ENCODE measurements at places on chromosomes 11 and 22.

GRCh38 chr11:13384908-13385640 lies 77.9 kb downstream of the BTBD10 start:
- DNase-seq, result peak; percentile 12

- no peak for DNase-seq
Observed at GRCh38 chr11:118604566-118604965, 2.8 kb upstream of the PHLDB1 start.

GRCh38 chr22:37100589-37101127 lies 8.9 kb downstream of the TMPRSS6 start:
- DNase-seq, result peak; percentile 42

DNA sequence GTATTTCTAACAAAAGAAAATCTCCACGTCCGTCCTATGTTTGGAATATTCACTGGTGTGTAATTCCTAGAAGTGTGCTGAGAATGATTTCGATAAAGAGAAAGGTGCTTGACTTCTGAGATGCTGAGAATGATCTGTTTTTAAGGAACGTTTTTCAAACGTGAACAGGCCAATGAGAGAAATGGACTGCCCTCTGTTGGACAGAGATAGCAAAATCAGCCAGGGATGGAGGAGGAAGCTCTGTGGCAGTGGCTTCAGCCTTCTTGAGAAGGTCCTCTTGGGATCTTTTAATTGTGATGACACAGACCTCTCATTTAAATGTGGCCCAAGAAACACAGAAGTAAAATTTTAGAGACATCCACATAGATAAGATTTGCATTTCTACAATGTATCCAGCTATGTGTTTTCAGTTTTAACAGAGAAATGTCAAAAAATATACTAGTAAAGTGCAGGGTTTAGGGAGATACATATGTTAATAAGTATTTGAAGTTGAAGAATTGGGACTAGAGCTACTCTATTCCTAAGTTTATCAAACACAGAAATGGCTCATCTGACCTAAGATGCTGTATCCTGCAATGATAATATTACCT lies 84.0 kb upstream of the RCN1 start:
- DNase-seq, result peak; percentile 20

- DNase-seq, result no peak
Observed at GRCh38 chr11:102760344-102761035, 19.9 kb downstream of the MMP10 start.

- DNase-seq, result no peak
Observed at GRCh38 chr11:88377646-88378045, 40.1 kb upstream of the CTSC start.

DNA sequence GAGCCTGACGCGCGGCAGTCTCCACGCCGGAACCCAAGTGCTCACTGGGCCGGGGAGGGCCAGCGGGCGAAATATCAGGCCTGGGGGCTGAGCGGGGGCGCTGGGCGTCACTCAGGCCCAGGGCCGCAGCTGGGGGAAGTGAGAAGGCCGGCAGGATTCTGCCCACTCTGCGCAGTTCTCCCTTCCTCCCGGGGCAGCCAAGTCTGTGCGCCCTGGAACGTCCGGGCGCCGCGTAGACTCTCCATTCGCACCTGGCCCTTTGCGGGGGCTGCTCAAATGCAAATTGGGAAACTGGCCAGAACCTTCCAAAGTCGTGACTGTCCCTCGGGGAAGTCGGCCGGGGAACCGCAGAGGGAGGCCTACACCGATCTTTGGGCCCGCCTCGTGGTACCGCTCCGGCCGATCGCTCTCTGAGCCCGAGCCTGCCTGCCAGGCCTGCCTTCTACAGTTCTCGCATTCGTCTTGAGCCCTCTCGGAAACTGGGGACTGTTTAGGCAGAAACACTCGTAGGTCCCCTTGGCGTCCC lies 2.2 kb upstream of the SLC6A5 start:
- no peak for DNase-seq

DNA sequence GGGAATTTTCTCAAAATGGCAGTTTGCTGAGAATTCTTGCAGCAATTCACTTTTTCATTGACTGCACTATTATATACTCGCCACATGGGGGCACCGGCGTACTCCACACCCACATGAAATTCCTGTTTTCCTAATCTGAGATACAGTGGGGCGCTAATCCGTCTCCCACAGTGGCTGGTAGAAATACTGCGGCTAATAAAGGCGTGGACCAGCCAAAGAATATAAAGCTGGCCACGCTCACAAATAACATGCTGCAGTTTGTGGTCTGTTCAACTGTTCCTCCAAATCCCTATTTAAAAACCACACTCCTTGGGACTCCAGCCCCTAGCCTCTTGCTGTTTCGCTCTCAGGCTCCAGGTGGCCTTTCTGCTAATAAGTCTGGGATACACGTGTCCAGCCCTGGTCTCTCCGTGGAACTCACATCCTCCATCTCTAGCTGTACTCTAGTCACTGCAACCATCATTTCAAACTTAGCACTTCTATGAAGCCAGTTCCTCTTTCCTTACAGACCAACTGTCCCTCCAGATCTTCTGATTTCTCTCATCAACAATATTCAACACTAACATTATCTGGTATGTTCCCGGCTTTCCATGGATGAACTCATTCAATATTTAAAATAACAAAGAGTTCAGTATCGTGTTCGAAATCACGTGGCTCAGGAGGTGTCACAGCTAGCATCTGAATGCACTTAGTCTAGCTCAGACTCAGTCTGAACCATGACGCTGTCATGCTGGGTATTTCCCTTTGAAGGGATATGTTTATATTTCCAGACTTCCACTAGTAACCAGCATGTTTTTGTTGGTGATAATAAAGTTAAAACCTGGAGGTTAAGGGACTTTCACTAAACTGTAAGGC lies 22.0 kb downstream of the TBRG1 start:
- peak; percentile 20 for DNase-seq

DNA sequence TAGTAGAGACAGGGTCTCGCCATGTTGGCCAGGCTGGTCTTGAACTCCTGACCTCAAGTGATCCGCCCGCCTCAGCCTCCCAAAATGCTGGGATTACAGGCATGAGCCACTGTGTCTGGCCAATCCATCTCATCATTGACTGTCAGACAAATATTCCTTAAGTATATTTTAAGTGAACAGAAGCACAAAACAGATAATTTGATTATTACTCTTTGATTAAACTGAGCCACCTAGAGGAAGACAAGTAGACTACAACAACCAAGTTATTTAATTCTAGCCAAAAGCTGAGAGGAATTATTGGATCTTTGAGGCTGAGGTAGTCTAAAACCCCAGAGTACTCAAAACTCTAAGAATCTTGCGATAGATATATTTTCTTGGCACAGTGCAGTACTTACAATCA lies 1.2 kb downstream of the ACRV1 start:
- no peak for DNase-seq

DNA sequence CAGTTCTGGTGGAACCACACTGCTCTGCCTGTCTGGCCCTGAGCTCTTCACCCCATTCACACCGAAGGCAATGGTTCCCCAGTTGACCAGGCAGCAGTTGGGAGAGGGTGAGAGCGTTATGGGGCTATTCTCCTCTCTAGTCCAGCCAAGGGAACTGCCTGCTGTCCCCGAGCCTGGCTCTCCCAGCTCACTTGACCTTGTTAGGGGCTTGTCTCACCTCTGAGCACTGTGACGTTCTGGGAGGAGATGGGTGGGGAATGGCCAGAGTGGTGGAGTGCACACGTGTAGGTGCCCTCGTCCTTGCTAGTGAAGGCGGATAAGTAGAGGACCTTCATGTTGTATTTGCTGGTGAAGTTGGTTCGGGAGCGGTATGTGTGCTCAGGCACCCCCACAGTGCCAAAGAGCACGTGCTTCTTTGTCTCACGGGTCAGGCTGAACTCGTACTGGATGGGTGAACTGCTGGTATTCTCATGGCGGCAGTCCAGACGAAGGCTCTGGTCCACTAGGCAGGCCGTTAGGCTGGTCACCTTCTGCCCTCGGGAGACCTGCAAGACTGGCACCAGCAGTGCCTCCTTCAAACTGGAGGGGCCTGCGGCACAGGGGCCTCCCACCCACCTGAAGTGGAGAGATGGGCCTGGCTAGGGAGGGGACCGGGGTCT lies 3.0 kb downstream of the THY1 start:
- no peak for DNase-seq

GRCh38 chr11:88402784-88403183 lies 65.2 kb upstream of the CTSC start:
- no peak for DNase-seq

DNA sequence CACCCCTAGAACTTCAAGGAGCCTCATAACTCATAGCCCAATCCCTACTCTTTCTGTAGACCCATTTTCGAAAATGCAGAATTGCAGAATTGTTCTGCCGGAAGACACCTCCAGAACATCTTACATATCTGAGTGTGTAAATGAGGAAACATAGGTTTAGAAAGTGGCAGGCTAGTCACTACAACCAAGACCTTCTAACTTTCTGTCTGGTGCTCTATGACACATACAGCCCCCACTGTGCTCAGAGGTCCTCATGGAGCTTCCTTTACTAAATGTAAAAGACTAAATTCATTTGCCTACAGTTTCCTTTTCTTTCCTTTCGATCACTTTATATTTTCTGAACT lies 132.1 kb upstream of the DDI1 start:
- no peak for DNase-seq

DNA sequence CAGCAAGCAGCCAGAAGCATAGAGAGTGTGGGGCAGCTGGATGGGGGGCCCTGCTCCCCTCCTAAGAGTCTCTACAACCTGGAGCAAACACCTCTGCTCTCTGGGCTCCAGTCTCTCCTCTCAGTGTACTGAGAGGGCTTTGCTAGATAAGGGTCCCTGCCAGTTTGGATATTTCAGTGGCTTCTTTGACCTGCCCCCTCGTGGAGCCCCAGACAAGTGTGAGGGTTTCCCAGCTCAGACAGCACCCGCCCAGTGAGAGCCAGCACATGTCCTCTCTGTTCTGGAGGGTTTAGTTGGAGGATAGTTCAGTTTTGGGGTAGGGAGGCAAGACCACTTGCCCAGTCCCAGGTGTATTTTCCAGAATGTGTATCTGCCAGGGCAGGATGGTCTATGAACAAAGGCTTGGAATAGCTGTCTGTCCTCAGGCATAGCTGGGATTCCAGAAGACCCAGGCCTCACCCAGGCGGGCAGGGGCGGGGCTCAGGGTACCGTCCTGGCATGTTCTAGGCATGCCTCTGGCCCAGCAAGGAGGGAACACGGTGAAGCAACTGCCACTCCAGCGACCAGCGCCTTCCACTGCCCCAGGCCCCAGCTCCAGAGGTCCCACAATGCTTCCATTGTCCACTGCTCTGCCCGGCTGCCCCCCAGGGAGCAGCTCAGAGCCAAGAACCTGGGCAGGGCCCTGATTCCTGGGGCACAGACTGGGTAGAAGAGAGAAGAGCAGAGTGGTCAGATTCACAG lies 7.5 kb upstream of the MICALL1 start:
- DNase-seq, result no peak

GRCh38 chr22:44256556-44257485 lies 55.9 kb downstream of the SHISAL1 start:
- DNase-seq, result no peak

DNA sequence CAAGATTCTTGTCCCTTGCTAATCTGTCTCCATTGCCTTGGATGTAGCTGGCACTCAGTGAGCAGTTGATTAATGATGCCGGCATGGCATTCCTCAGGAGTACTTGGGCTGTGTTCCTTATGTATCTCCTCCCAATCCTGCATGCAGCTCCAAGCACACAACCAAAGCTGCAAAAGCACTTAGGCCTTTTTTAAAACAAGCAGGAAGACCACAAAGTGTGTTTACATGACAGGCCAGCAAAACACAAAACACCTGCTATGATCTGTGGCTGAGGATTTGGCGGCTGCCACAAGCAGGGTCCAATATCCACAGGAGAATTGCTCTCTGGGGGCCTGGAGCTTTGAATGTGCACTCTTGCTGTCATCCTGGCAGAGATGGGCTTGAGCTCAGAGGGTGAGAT lies 8.9 kb downstream of the ABTB2 start:
- no peak for DNase-seq

DNA sequence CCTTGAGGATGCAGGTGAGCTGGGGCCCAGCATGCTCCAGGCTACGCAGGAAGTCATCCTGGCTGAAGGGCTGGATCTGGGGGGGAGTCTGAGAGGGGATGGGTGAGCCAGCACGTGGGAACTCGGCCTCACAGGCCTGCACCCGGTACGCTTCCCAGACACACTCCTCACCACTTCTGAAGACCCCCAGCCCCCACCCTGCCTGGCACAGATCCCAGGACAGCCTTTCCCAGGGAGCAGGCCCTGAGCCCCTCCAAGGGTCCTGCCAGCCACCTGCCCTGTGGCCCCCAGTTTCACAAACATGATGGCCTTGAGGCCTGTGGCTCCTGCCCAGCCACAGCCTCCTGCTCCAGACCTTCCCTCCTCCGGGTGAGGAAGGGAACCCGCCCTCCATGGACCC lies 5.6 kb upstream of the PLXNB2 start:
- DNase-seq, result no peak

GRCh38 chr11:69213316-69213715 lies 57.6 kb downstream of the SMIM38 start:
- no peak for DNase-seq

DNA sequence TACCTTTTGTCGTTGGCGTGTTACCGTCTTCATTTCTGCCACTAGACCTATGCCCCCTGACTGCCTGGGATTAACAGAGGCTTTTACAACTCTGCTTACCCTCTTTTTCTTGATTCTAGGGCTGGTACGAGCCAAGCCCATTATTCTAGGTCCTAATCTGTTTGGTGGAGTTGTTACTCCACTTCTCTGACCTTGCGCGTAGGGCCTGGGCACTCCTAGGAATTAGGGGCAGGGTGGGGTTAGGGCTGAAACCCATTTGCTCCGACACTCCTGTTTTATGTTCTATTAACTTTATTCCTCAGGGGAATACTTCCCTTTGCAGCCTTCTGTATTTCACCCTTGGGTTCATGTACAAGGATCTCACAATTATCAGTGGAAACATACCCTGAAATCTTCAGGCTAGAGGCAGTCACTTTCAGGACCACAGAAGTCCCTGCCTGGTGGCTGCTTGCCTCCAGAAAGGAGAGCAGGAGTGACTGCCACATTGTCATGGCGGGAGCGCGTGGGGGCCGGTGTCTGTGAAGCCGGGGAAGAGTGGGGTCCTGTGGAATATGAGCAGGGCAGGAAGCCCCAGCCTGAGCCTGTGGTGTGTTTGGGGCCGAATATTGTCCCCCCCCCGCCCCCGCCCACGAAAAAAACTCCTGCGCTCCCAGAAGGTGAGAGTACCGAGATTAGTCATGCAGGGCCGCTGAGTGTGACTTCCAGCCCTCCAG lies 731 bp upstream of the SLC37A2 start:
- no peak for DNase-seq

Data from GM19239 (cell line).